ENCODE measurements at places on chromosomes 7 and 10.

GRCh38 chr7:114459574-114459973 lies 45.0 kb downstream of the FOXP2 start:
- DNase-seq, result no peak

- DNase-seq, result no peak
These were observed 44.6 kb downstream of the PHTF2 start for GRCh38 chr7:77843194-77843593.

DNA sequence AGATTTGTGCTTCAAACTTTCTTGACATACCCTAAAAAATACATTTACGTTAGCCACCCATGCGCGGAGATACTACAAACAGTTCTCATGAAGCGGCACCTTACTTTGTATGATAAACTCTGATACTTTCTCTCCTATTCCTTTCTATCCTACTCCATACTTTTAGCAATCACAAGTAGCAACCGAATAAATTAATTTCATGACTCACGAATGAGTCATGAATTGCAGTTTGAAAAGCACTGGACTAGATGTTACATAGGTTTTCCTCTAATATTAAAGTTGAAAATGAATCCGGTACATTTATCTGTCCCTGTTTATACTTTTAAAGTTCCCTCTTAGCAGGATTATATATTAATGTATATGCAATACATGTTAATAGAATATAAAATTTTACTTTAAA lies 67.6 kb downstream of the CUBN start:
- DNase-seq, result no peak

DNA sequence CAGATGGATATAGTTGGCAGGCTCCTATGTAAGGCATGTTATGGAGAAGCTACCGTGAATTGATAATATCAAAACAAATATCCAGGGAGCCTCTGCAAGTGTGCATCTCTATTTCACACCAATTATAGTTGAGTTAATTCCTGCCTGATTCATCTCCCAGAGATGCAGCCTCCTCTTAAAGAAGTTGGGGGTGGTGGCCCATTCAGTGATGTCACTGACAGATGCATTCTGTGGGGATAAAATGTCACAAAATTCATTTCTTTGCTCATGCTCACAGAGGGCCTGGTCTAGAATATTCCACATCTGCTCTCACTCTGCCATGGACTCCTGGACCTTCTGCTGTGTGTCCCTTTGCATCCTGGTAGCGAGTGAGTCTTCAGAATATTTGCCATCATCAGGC lies 189.1 kb upstream of the PRSS1 start:
- no peak for DNase-seq

DNA sequence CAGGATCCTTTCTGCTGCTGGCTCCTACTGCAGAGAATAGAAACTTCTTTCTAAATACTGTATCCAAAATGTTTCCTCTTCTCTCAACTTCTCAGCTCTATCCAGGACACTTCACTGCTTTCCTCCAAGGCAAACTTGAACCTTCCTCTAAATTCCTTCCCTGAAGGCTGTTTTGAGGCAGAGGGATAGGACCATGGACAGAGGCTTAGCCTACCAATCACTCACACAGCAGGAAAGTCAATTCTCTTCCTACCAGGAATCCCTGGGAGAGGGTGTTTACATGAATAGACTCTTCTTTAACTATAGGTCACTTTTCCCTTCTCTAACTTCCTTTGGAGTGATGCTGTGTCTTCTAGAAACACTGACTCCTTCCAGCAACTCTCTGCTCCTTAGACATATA lies 115.6 kb upstream of the MKLN1 start:
- no peak for DNase-seq

DNA sequence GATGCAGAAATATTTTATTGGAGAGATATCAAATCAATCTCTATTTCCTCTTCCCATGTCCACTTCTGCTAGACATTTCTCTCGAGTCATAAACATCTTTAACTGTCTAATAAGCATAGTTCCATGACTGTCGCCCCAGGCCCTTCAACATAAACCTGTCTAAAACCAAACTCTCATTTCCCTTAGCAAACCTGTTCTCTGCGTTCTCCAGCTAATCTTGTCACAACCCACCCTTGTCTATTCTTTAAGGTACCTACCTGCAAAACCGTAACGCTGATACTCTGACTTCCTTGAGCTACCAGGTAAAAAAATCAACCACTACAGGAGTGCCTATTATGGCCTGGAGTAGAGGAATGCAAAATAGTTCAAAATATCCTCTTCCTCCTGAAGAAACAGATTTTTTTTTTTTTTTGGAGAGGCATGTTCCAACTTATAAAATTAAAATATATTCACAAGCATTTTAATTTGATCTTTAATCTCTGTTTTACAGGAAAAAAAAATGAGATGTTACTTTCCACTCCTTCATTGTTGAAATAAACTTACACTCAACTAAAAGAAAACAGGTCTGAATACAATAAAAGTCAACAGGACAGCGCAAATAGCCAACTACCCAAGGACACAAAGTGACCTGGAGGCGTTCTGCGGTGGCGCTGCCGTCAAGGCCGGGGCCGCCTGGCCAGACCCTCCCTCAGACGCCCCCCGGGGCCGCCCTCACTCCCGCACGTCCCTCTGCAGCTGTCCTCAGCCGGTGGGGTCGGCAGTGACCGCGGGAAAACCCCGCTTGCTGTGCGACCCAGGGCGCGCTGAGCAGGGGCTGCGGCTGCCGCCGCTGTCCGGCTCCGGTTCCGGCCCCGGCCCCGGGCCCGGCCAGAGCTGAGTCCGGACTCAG lies 765 bp downstream of the SLC25A40 start:
- DNase-seq, result peak; percentile 17

- DNase-seq, result no peak
These were observed 16.2 kb upstream of the OR2A5 start for GRCh38 chr7:144032516-144032915.
